ENCODE measurements at places on chromosomes 1 and 21.

GRCh38 chr1:5949085-5949760, 43.0 kb downstream of the NPHP4 start:
- DNase-seq: no peak

- peak; percentile 4 for DNase-seq
These were observed 810.2 kb upstream of the ADAMTS5 start for GRCh38 chr21:27776925-27777553.

- DNase-seq: no peak
These were observed 37.5 kb downstream of the TRAPPC10 start for GRCh38 chr21:44049606-44050005.

DNA sequence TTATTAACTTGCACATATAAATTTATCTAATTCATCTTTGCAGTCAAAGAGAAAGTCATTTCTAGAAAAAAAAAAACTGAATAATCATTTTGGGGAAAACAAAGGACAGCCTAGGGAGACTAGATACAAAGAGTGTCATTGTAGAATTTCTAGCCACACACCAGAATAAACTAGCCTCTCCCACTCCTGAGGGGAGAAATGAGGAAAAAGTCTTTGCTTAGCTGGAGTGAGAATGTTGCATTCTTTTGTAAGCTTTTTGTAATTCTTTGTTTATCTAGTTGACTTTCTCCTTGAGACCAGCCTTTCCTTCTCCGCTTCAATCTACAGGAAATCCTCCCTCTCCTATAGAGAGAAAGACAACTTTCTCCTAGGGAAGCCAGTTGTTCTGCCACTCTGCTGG, 15.9 kb upstream of the CGN start:
- DNase-seq: no peak

DNA sequence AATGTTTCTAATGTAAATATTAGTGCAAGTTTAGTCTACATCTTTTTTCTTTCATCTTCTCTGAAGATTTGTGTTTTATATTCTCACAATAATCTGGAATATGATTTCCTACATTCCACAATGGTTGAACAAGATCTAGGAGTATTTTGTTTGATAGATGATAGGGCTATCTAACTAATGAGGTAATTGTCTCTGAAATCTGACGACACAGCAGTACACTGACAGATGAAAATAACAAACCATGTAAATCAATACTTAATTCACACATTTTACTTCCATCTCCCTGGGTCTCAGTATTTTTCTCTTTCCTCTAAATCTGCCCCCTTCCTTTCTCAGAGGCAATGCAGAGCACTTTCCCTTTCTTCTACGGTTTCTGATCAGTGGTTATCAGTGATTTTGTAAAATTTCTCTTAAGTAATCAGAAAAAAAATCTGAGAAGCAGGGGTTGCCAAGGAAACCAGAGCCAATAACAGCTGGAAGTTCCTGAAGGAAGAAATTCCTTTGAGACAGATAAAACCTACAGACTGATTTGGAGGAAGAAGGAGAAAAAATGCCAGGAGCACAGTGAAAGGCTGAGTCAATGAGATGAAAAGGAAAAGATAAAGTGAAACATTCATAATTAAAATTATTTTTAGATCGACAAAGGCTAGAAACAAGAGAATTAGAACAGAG, 7.3 kb upstream of the ANKRD13C start:
- peak; percentile 52 for DNase-seq

DNA sequence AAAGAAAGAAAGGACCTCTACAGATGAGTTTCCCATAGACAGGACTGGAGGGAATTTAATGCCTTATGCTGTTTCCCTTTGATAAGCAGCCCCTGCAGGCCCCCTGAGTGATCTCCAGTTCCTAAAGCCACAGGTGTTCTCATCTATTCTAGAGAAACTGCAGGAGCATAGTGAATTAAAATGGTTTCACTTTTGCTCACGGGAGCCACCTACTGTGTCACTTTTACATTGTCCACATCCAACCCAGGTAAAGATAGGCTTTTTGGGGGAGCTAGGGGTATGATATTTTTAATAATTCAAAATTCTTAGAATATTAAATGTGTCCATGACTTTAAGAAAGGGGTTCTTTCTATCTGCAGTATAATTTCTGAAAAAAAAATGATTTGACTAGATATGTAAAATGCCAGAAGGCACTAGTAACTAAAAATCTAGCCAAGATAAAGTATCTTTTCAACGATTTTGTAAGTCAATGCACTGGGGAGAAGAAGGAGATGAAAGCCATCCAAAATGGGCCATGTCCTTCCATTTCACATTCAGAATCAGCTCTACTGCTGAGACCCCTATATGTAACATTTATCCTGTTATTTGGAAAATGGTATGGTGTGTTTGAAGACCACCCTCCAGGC, 267.3 kb upstream of the DUSP10 start:
- no peak for DNase-seq

DNA sequence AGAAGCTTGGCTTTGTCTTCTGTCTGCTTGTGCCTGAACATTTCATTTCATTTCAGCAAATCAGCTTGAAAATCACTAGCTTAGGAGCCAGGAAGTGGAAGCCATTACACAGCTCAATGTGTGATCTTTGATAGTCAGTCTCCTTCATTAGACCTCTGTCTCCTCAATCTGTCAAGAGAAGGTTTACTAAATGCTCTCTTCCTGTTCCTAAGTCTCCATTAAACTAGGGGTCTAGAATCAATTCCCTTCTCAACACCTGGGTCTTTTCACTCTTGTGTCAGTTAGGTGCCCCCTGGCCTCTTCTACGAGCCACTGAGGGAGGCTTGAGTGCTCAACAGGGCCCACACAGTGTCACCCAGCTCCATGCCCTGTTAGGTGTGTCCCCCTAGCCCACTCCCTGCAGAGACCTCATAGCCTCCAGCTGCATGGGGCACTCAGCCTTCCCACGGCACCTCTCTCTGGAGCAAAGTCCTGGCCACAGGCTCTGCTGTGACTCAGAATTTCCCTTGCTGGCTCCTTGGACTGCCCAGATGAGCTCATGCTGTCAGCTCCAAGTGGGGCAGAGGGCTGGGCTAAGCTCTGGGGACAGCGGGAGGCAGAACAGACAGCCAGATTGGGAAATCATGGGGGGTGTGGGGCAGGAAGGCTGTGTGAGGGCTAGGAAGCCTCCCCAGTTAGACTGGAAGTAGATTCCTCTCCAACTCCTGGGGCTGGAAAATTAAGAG, 115.7 kb upstream of the IPO9 start:
- DNase-seq: peak; percentile 95

- DNase-seq: no peak
These were observed 43.3 kb downstream of the GPR88 start for GRCh38 chr1:100581096-100581705.

DNA sequence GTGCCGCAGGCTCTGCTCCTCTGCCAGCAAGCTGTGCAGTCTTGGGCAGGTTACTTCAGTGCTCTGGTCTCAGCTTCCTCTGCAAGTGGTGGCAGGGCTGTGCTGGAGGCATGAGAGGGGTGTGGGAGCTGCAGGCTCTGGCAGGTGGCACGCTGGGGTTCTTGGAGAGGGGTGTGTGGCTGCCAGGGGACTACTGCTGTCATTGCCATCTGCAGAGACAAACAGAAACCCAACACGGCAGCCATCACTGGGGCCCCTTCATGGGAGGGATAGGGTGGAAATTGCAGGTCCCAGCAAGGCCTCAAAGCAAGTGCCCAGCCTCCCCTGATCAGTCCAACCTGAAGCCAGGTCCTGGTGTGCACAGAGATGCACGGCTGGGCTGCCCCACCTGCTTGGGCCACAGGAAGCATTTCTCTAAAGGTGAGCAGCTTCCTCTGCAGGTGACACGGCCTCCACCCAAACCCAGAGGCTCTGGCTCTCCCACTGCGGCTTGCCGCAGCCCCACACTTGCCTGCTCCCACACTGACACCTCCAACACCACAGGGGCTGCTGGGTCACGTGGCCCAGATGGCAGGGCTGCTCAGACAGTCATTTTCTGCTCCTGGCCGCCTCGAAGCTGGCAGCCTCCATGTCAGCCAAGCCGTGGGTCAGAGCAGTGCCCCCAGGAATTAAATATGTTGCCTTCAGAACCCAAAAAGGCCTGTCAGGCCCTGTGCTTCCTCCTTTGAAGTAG, 4.1 kb upstream of the COL6A2 start:
- no peak for DNase-seq

- DNase-seq: peak; percentile 67
These were observed 76.7 kb upstream of the RUNX3 start for GRCh38 chr1:25006770-25007169.

GRCh38 chr1:180548686-180549317, 10.0 kb upstream of the OVAAL start:
- DNase-seq: no peak

- DNase-seq: peak; percentile 24
These were observed 1.3 kb downstream of the DYRK3 start for GRCh38 chr1:206636671-206637070.

- no peak for DNase-seq
These were observed 87.0 kb downstream of the C4BPA start for GRCh38 chr1:207191061-207191460.

- no peak for DNase-seq
These were observed 19.3 kb upstream of the ACTL8 start for GRCh38 chr1:17735793-17736192.

DNA sequence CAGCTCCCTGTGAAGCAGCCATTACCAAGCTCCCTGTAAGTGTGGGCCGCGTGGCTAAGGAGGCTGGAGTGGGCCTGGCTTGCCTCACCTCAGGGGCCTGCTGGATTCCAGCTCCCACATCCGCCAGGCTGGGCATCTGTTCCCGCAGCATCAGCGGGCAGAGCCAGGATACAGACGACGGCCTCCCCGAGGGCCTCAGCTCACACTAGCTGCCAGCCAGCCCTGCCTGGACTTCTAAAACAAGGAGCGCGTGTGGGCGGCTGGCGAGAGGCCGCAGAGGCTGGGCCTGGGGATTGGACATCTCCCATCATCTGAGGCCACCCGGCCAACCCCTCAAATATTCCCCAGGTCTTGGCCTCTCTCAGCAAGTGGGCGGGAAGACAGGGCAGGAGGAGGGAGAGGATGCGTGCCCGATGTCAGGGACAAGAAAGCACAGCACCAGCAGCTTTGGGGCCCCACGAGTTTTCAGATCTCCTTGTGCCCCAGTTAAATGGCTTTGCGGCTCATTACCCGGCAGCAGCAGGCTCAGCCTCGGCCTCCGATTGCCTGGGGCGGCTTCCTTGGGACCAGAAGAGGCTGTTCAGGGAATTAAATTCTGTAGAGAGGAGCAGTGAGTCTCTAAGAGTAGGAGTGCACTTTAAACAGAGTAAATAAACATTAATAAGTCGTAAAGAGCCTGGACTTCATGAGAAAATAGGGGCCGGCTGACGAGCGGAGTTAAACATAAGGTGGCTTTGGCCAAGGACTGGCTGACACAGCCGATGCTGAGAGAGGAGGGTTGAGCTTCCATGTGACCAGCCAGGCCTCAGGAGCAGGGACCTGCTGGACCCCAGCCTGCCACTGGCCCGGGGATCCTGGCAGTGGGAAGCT, 208.9 kb upstream of the C1orf174 start:
- DNase-seq: peak; percentile 12

GRCh38 chr21:33332143-33332542, 7.4 kb downstream of the IFNAR1 start:
- DNase-seq: no peak

GRCh38 chr1:206828765-206829164, 36.7 kb upstream of the IL20 start:
- no peak for DNase-seq

Data from umbilical cord (tissue), 2 donors.